RCC 7860 (cell line): ENCODE measurements at places on chromosomes 12 and 14.

GRCh38 chr12:57518920-57519795 lies 1.2 kb downstream of the DDIT3 start:
- DNase-seq: no peak

DNA sequence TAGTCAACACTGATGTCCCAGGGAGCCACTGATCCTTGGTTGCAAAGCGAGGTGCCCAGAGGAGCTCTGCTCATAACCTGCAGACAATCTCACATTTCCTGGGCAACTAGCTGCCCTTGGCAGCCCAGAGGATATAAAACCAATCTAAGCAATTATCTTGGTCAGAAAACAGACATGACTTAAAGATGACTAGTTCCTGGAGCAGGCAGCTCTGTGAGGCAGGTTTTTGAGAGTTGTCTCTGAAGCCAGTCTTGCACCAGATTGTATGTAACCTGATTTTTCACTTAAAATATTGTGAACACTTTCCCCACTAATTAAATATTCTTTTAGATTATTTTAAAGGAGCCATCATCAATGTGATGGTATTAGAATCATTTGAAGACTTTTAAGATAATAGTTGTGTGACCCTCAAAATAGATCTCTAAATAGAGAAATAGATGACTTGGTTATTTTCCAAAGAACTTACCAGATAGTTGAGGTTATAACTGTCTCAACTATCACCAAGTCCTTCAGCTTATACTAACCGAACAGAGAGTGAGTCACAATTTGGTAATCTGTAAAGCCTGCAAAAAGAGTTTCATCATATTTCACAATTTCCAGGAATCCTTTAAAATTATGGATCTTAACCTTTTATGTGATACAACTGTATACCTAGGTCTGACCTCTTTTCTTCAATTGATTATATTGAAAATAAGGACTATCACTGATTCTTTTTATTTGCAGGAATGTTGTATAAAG lies 75.9 kb downstream of the LIN7A start:
- no peak for DNase-seq

DNA sequence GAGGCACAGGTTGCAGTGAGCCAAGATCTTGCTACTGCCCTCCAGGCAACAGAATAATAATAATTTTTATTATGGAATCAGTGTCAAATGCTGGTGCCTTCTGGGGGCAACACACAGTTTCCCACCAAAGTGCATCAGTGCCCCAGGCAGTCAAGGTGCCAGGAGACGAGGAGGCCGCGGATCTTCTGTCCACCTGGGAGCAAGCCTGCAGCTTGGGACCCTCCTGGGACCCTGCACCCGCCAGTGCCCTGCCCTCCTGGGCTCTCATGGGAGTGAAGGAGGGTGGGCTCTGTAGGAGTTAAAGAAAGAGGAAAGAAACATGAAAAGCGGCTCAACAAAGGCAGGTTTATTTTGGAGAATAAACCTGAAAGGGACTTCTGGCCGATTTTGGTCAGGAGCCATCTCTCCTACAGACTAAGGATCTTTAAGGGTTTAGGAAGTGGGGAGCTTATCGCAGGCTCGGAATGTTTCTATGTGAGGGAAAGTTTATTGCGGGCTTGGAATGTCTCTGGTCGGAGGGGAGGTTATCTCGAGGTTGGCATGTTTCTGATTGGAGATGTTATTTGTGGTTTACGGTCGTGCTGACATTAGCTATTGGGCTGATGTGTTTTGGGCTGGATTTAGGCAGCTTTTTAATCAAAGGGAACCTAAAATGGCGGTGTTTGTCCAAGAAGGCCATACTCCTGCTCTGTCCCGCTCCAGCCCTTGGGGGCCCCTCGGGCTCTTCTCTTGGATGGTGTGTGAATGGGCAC lies 1.1 kb upstream of the ASPG start:
- no peak for DNase-seq

DNA sequence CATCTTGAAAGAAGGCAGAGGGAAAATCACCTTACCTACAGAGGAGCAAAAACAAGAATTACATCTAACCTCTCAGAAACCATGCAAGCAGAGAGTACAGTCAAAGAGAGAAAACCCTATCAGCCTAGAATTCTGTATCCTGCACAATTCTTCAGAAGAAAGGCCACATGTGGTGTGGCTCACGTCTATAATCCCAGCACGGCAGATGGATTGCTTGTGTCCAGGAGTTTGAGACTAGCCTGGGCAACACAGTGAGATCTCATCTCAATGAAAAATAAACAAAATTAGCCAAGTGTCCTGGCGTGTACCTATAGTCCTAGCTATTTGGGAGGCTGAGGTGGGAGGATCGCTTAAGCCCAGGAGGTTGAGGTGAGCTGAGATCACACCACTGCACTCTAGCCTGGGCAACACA lies 48.2 kb downstream of the ATF7 start:
- no peak for DNase-seq

DNA sequence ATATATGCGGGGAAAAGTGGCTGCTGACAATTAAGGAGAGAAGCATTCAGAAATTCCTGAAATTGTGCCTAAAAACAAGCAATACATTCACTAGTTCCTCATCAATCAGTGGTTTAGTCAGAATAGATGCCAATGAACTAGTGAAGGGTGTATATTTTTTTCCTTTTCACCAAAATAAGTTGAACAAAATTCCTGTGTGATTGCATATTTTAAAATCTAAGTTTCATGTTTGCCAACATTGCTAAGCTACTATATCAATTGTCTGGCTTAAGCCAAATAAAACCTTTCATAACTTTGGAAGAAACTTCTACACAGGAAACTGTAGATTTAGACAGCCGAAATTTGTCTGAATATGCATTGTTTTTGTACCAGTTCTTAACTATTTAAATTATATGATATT lies 8.7 kb downstream of the PRKD1 start:
- DNase-seq: no peak

- DNase-seq: no peak
Observed at GRCh38 chr12:94289461-94290312, 141.3 kb downstream of the PLXNC1 start.

- peak; percentile 44 for DNase-seq
Observed at GRCh38 chr12:71746974-71747611, 7.6 kb upstream of the RAB21 start.

GRCh38 chr14:100239211-100239839 lies 381 bp downstream of the YY1 start:
- no peak for DNase-seq
